ENCODE measurements at places on chromosomes 1 and 21.

GRCh38 chr1:89990976-89991831, 3.7 kb upstream of the ZNF326 start:
- DNase-seq = no peak

DNA sequence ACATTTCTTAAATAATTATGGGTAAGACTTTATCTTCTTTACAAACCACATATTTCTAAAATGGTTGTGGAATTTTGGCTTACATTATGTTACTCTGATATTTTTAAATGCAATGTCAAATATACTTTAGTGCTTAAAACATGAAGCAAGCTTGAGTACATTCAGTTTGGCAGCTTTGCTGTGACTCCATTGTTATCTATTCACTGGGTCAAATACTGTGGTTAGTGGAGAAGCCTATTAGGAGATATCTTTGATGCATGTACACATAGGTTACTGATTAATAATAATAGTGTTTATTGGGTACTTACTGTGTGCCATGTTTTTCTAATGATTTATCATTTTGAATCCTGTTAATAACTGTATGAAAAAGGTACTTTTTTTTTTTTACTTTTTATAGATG, 520.4 kb upstream of the B3GALT2 start:
- DNase-seq = no peak

- DNase-seq = no peak
These were observed 268.2 kb upstream of the NR5A2 start for GRCh38 chr1:199759268-199759730.

DNA sequence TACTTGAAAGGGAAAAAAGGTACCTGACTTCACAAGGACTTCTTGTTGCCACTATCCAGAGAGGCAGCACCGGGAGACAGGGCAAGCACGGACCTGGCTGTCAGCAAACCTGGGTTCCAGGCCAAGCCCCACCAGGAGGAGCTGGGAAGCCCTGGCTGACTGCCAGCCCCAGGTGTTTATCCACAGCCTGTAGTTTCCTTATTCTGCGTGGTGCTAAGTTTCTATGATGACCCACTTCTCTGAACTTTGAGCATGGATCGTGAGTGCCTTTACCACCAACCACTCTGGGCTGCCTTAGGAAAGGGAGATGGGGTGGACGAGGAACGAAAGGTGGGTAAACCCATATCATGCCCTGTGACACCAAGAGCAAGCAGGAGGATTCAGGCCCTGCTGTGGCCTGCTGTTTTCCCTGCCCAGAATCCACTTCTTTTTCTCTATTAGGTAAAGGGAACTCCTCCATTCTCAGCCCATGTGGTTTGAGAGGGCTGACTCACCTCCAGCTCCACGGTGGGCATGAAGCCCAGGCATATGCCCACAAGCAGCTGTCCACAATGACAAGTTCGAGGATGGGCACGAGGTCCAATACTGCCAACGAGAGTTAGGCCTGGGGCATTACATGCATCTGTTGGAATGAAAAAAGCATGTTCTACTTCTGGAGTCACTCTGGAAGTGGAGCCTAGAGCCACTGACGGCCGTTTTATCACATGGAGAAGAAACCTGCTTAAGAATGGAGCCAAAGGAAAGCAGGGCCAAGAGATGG, 20.3 kb downstream of the TSPAN2 start:
- no peak for DNase-seq

GRCh38 chr1:26119892-26120608, 8.4 kb downstream of the PDIK1L start:
- DNase-seq = no peak
